CD8-positive, alpha-beta memory T cell (primary cell): ENCODE measurements at places on chromosomes 13 and 19. TPM values are rescaled to one million over a fixed set of nuclear protein-coding genes. Genes with fewer than 3 reads are reported as not detected.

- no peaks in the 10 kb centered on the region for H3K36me3 ChIP-seq
- DNase-seq: no peak
- H3K4me1 ChIP-seq: no peaks in the 10 kb centered on the region
- no peak overlapping the region for H3K27ac ChIP-seq
- no peak overlapping the region for H3K4me3 ChIP-seq
- no peaks in the 10 kb centered on the region for H3K27me3 ChIP-seq
Observed at GRCh38 chr13:90717451-90717936, 630.0 kb upstream of the MIR17HG start.

GRCh38 chr19:2967972-2968371, 9.4 kb upstream of the TLE6 start:
- no peaks in the 10 kb centered on the region for H3K4me1 ChIP-seq
- no peaks in the 10 kb centered on the region for H3K36me3 ChIP-seq
- no peak for DNase-seq
- H3K4me3 ChIP-seq: no peak overlapping the region
- H3K27me3 ChIP-seq: no peaks in the 10 kb centered on the region

DNA sequence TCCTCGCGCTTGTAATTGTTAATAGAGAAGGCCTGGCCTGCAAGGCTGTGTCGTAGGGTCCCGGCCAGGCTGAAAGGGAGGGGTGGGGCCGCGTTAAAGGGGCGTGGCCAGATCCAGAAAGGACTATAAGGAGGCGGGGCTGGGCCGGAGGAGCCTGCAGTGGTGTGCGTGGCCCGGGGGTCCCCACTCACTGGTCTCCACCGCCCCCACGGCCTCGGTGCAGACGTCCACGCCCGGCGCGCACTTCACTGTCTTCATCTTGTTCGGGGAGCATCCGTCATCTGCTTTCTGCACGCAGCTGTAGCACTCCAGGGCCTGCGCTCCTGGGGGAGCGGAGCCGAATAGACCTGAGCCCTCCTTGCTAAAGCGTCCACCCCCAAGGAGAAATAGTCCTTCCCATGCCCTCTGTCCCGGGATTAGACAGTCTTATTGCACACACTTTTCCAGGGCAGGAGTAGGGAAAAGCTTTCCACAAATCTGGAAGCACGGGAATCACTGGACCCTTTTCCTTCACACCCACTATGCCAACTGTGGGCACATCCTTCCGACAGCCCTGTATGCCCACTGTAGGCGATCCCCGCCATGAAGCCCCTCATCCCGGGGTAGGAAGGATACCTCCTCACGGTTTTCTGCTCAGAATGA, 1.2 kb downstream of the LYPD3 start:
- peak overlapping the region; percentile 80 for H3K27ac ChIP-seq
- H3K27me3 ChIP-seq: no peaks in the 10 kb centered on the region
- H3K4me1 ChIP-seq: peaks cover 38% of the 10 kb centered on the region
- H3K36me3 ChIP-seq: no peaks in the 10 kb centered on the region

- no peaks in the 10 kb centered on the region for H3K36me3 ChIP-seq
- no peak overlapping the region for H3K4me3 ChIP-seq
- H3K4me1 ChIP-seq: peaks cover 21% of the 10 kb centered on the region
- H3K27me3 ChIP-seq: no peaks in the 10 kb centered on the region
- peak overlapping the region; percentile 70 for H3K27ac ChIP-seq
Observed at GRCh38 chr19:927780-928401, 2.1 kb downstream of the ARID3A start.

DNA sequence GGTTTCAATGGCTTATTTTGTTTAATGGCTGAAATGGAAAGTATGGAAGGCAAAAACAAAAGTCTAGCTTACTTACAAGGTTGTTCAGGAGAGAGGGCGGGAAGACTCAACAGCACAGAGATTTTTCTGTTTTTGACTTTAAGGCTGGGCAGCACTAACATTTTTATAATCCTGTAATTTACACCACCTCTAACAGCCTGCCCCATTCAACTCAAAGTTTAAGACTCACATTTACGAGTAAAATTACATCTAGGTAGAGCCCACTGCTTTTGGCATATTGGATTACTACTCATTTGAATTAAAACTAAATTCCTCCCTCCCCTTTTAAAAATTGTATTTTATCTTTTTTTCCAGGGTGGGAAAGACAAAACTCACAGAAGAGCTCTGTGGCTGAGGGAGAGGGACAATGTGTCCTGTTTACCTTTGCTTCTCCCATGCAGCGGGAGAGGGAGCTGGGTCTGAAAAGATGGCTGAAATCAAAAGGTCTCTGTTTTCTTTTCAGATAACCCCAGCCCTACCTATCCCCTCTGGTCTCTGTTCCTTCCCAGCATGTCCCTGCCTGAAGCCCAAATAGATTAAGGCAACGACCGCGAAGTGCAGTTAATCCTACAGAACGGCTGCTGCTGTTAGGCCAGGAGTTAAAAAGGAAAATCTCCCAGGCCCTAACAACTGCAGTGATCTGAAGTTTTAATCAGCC, 6.6 kb downstream of the EFNB2 start:
- peaks cover 15% of the 10 kb centered on the region for H3K4me1 ChIP-seq
- no peaks in the 10 kb centered on the region for H3K36me3 ChIP-seq
- H3K27me3 ChIP-seq: peaks cover 20% of the 10 kb centered on the region

DNA sequence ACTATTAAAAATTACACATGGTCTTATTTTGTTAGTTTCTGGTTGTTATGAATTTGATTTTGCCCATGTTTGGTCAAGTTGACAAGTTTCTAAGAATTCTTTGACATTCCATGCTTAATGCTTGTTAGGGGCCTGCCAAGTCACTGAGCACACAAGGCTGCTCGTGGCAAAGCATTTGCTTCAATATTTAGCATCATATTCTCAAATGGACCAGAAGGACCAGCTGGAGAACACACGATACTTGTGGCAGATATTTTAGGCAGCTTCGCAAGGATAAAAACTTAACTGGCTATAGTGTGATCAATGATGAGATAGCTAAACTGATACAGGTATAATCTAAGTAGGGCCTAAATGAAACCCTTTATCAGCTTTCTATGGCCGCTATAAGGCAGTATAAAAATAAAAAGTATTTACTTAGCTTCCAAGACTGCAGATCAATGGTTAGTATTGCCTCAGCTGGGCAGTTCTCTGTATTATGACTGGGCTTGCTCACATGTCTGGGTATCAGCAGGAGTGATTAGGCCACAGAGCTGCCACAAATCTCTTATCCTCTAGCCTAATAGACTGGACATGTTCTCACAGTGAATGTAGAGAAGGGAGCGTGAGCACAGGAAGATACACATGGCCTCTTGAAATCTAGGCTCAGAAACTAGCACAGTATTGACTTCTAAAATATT, 155.9 kb upstream of the SPRY2 start:
- DNase-seq: no peak
- H3K27ac ChIP-seq: no peak overlapping the region
- H3K27me3 ChIP-seq: no peaks in the 10 kb centered on the region
- no peaks in the 10 kb centered on the region for H3K36me3 ChIP-seq

DNA sequence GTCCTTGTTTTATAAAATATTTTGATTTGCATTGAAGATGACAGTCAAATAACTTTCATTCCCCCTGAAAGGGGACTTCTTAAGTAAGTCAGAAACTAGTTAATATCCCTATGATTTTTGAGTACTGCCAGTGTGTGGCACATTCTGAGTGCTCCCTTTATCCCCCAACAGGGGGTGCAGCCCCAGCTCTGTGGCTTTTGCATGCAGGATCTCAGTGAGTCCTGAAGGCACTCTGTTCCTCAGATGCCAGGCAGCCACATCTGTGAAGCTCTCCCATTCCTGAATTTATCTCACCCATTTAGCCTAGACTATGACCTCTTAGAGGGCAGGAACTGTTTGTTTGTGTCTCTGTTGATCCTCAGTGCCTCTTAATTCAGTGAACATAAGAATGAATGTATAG, 123.1 kb downstream of the CDK8 start:
- DNase-seq: no peak
- H3K36me3 ChIP-seq: no peaks in the 10 kb centered on the region
- H3K4me1 ChIP-seq: peaks cover 10% of the 10 kb centered on the region
- H3K4me3 ChIP-seq: no peak overlapping the region
- H3K27me3 ChIP-seq: no peaks in the 10 kb centered on the region

GRCh38 chr13:32092496-32092895, 60.9 kb downstream of the FRY start:
- H3K27me3 ChIP-seq: no peaks in the 10 kb centered on the region
- no peak overlapping the region for H3K4me3 ChIP-seq

GRCh38 chr13:51223560-51224270, 1.5 kb downstream of the FAM124A start:
- H3K4me1 ChIP-seq: no peaks in the 10 kb centered on the region
- no peak for DNase-seq
- H3K36me3 ChIP-seq: no peaks in the 10 kb centered on the region
- peaks cover 32% of the 10 kb centered on the region for H3K27me3 ChIP-seq
- H3K4me3 ChIP-seq: no peak overlapping the region

- no peaks in the 10 kb centered on the region for H3K4me1 ChIP-seq
- no peak for DNase-seq
- no peak overlapping the region for H3K27ac ChIP-seq
- no peaks in the 10 kb centered on the region for H3K36me3 ChIP-seq
- H3K27me3 ChIP-seq: no peaks in the 10 kb centered on the region
Observed at GRCh38 chr13:33303855-33304597, 18.5 kb upstream of the STARD13 start.

DNA sequence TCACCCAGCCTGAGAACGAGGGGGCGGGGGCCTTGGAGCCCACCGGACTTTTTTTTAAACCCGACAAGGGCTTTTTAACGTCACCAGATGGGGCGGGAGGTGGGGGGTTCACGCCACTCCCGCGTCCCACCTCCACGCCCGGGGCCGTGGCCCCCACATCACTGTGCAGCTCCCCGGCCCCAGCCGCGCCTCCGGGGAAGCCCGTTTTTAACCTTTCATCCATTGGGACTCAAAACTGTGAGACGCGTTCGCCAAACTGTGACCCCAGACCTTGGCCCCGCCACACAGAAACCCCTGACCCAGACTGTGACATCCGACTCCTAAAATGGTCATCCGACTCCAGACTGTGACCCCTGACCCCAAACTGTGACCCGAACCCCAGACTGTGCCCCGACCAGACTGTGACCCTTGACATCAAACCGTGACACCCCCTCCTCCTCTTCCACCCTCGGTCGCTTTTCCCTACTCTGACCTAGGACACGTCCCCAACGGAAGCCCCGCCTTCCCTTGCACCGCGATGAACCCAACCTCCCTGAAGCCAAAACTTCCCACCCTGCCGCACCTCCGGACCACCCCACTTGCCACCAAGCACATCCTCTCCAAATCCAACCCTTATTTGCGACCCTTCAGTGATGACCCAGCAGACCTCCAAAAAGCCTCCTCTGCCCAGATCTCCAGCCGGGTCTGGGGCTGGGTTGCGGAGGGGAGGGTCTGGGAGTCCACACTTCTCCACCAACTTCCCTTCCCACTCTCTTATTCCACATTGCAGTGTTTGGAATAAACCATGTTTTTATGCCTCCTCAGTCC, 1.5 kb upstream of the GRWD1 start:
- peak overlapping the region; percentile 83 for H3K4me3 ChIP-seq
- H3K27me3 ChIP-seq: peaks cover 13% of the 10 kb centered on the region
- peaks cover 19% of the 10 kb centered on the region for H3K4me1 ChIP-seq
- H3K36me3 ChIP-seq: peaks cover 14% of the 10 kb centered on the region
- H3K27ac ChIP-seq: peak overlapping the region; percentile 78

DNA sequence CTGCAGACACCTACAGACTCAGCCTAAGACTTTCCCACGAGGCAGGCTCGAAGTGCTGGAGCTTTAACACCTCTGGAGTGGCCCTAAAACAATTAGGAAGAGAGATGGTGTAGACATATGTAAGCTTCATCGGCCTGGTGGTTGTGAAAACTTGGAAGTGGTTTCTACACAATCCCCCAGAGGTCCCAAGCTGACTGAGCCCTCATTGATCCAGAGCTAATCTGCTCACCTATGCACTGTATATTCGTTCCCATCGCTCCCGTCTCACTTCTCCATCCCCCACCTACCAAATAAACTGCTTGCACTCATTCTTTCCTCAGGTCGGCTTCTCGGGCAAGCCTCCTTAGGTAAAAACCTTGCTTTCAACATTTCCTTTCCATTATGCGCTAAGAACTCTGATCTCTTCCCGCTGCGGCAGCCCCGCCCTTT, 767 bp upstream of the ZNF793 start:
- peaks cover 9% of the 10 kb centered on the region for H3K4me1 ChIP-seq
- peak overlapping the region; percentile 86 for H3K27ac ChIP-seq
- H3K27me3 ChIP-seq: no peaks in the 10 kb centered on the region
- H3K4me3 ChIP-seq: peak overlapping the region; percentile 67
- no peaks in the 10 kb centered on the region for H3K36me3 ChIP-seq
- DNase-seq: no peak

GRCh38 chr19:7980635-7981121, 24.8 kb downstream of the ELAVL1 start:
- no peak for DNase-seq
- no peak overlapping the region for H3K4me3 ChIP-seq
- no peaks in the 10 kb centered on the region for H3K4me1 ChIP-seq
- no peak overlapping the region for H3K27ac ChIP-seq

- DNase-seq: no peak
- no peaks in the 10 kb centered on the region for H3K36me3 ChIP-seq
- H3K4me3 ChIP-seq: no peak overlapping the region
- H3K27me3 ChIP-seq: peaks cover 3% of the 10 kb centered on the region
- H3K4me1 ChIP-seq: peaks cover 23% of the 10 kb centered on the region
- no peak overlapping the region for H3K27ac ChIP-seq
Observed at GRCh38 chr19:42323473-42323851, 2.0 kb upstream of the MEGF8 start.

GRCh38 chr19:40831502-40832430, 18.5 kb downstream of the CYP2A6 start:
- DNase-seq: no peak
- H3K4me1 ChIP-seq: peaks cover 8% of the 10 kb centered on the region
- no peaks in the 10 kb centered on the region for H3K27me3 ChIP-seq
- no peak overlapping the region for H3K27ac ChIP-seq
- no peaks in the 10 kb centered on the region for H3K36me3 ChIP-seq
- H3K4me3 ChIP-seq: no peak overlapping the region

DNA sequence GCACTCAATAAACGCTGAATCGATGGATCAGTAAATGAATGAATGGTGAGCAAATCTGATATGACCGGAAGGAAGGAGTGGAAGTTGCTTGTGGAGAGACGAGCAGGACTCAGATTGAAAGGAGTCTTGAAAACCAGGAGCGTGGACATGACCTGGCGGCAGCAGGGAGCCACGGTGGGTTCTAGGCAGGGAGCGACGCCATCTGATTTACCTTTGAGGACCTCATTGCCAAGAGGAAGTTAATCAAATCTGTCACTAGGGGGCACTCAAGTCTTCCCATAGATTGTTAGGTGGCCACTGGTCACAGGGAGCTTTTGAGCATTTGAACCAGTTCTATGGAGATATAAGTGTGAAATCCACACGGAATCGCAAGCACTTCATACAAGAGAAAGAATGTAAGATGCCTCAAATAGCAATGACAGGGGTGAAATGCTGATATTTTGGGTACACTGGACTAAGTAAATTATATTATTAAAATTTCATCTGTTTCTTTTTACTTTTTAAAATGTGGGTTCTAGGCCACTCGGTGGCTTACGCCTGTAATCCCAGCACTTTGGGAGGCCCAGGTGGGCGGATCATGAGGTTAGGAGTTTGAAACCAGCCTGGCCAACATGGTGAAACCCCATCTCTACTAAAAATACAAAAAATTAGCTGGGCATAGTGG, 9.2 kb upstream of the FBN3 start:
- DNase-seq: no peak
- no peaks in the 10 kb centered on the region for H3K27me3 ChIP-seq
- no peaks in the 10 kb centered on the region for H3K4me1 ChIP-seq
- H3K27ac ChIP-seq: no peak overlapping the region
- no peak overlapping the region for H3K4me3 ChIP-seq

The PROZ gene
- not detected for total RNA-seq

The MFSD12 gene
- 119 TPM for total RNA-seq

The NEK5 gene
- total RNA-seq: not detected

The ZNF665 gene
- total RNA-seq: 5.6 TPM

The B3GNT3 gene
- not detected for total RNA-seq

The OR4F17 gene
- not detected for total RNA-seq

The ADAMTSL5 gene
- total RNA-seq: 2.7 TPM

The NCR1 gene
- 0.31 TPM for total RNA-seq

The ZNF583 gene
- 5.9 TPM for total RNA-seq
